Stimulated activated CD4-positive, alpha-beta T cell treated with anti-CD3 and anti-CD28 coated beads, Interleukin-15, amount 100 ng/mL, for 1 hour (primary cell): ENCODE measurements at places on chromosomes 7 and 10.

- no peak for DNase-seq
Observed at GRCh38 chr10:48400129-48400849, 93.8 kb downstream of the MAPK8 start.

GRCh38 chr10:96496281-96496925 is 17.3 kb downstream of the TLL2 start:
- DNase-seq, result no peak

- DNase-seq, result no peak
Observed at GRCh38 chr7:80997841-80998240, 79.0 kb upstream of the SEMA3C start.

DNA sequence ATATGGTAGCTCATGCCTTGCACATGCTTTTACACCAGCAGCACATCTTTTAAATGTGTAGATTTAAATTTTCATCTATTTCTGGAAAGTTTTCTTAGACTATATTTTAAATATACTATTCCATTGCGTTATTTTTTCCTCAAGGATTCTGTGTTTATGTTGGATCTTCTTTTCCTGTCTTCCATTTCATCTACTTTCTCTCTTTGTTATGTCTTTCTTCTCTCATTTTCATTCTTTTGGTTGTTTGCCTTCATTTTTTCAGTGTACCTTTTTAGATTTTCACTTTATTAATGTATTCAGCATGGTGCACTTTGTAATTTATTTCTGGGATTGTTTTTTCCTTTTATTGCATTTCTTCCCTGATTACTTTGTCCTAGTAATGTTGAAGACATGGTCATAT is 329.8 kb downstream of the ADK start:
- DNase-seq, result no peak

GRCh38 chr10:1273372-1274105 is 217.4 kb downstream of the WDR37 start:
- no peak for DNase-seq

- DNase-seq, result no peak
Observed at GRCh38 chr7:82319674-82320118, 123.9 kb downstream of the CACNA2D1 start.

DNA sequence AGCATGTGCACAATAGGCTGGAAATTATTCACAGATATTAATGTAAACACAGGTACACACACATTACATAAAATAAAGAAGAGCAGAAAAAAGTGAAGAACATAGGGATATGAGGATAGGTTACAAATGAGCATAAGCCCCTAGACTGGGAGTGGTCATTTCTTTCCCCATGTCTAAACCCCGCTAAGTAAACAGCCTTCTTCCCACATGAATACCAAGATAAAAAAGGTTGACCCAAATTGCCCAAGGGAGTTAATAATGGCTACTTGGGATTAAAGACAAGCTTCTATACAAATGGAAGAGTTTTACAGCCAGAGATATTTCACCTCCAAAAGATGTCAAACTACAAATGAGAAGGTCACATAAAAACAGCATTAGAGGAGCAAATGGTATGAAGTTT is 527.1 kb upstream of the CELF2 start:
- no peak for DNase-seq

- no peak for DNase-seq
Observed at GRCh38 chr7:73865738-73866445, 4.9 kb downstream of the TMEM270 start.

DNA sequence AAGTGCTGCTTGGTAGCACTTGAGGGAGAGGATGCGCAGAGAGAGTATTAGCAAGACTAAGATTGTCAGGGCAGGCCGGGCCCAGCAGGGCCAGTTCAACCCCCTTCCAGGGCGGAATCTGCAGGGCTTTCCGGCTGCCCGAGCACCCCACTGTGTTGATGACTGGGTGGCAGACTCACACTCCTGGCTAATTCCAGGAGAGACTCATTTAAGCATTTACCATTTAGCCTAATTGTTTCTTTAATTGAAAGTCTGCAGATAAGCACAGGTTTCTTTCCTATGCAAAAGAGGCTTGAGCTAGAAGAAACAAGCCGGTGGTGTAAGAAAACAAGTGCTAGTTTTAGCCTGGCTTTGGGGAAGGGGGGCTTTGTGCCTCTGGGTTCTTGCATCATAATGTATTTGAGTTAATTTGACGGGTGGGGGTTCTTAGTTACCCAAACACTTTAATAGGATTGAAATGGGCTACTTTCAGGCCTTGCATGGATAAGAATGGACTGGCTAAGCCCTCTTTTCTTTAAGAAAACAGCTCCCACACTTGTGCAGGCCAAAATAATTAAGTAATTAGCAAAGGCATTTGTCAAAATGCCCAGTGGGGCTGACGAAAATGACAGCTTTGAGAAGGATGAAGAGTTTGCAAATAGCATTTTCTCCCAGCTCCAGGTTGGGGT is 201.3 kb downstream of the MYOF start:
- DNase-seq, result no peak

DNA sequence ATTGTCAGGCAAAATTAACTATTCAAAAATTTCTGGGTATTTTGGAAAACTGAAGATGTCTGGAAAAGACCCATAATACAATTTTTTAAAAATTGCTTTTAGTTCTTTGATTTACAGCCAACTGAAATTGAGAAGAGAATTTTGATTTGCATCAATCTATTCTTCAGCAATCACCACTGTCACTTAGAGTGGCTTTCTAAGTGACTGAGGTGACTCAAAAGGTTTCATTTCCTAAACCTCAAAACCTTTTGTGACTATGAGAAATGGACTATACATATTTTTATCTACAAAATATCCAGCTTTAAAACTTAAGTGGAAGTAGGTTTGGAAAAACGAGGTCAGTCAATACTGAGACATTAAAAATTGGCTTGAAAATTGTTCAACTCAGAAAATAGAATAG is 60.0 kb downstream of the ENO4 start:
- DNase-seq, result no peak

DNA sequence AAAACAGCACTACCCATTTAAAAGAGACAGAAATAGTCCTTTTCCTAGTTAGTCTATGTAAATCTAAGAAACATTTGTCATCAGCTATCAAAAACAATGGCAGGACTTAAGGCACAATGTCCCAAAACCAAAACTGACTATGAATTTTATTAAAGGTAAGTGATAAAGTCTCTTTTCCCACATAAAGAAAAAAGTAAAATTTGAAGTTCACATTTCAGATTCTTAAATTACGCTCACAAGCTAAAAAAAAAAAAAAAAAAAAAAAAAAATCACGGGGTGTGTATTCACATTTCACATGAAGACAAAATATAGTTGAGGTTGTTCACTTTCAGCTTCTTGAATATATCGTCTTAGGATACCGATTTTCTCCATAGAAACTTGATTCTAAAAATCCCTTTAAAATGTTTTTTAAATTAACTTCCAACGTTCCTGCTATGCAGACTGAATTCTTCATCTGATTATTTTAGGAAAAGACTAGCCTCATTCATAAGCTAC is 1.6 kb downstream of the P4HA1 start:
- no peak for DNase-seq

DNA sequence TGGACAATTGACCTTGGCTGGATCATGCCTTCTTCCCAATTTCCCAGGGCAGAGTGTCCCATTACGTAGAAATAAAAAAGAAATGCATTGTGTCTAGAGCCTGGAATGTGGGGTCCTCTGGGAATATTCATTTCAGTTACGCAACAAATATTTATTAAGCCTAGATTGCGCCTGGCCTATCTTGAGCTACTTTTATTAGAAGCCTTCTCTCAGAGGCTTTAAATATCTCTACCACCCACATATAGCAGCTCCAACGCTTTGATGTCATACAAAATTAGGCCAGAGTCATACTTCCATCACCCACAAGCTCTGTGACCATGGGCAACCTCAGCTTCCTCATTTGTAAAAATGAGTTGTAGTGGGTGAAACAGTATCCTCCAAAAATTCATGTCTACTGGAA is 24.9 kb upstream of the CARD11 start:
- DNase-seq, result no peak

GRCh38 chr7:157355784-157356511 is 19.1 kb downstream of the DNAJB6 start:
- DNase-seq, result no peak

GRCh38 chr7:76179686-76180085 is 22.0 kb upstream of the SRRM3 start:
- no peak for DNase-seq

- no peak for DNase-seq
Observed at GRCh38 chr7:38600741-38601140, 30.4 kb downstream of the AMPH start.

GRCh38 chr10:103800789-103801540 is 54.4 kb downstream of the SH3PXD2A start:
- DNase-seq, result peak; percentile 9

GRCh38 chr7:30561389-30561788 is 33.3 kb upstream of the GARS1 start:
- DNase-seq, result no peak
